ENCODE measurements at places on chromosomes 5 and 9.

DNA sequence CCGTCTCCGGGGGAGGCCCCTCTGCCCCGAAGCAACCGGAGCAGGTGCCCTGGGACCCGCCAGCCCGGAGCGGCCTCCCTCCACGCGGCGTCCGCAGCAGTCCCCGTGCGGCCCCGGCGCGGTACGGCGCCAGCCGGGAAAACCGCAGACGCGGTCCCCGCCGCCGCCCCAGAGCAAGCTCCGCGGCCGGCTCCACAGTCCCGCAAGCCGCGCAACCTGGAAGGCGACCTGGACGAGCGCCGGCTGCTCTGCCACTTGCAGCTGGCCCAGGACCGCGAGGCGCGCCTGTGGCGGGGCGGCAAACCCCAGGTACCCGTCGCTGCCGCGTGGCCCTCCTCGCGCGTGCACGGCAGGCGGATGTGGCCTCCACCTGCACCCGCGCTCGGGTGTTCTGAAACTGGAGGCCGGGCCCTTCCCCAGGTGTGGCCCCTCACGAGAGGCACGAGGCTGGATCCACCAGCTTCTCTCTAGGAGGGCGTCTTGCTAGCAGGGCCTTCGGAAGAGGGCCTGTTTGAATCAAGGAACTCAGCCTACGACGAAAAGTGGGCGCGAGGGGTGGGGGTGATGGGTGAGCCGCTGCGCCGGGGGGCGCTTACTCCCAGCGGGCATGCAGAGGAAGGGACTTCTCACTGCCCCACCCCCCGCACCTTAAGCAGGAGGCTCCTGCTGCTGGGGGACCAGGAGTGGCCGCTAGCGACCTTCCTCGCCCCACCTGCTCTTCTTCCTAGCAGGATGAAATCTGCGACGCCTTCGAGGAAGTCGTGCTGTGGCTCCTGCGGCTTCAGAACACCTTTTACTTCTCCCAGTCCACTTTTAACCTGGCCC, 602 bp downstream of the CCNI2 start:
- DNase-seq = peak; percentile 31

DNA sequence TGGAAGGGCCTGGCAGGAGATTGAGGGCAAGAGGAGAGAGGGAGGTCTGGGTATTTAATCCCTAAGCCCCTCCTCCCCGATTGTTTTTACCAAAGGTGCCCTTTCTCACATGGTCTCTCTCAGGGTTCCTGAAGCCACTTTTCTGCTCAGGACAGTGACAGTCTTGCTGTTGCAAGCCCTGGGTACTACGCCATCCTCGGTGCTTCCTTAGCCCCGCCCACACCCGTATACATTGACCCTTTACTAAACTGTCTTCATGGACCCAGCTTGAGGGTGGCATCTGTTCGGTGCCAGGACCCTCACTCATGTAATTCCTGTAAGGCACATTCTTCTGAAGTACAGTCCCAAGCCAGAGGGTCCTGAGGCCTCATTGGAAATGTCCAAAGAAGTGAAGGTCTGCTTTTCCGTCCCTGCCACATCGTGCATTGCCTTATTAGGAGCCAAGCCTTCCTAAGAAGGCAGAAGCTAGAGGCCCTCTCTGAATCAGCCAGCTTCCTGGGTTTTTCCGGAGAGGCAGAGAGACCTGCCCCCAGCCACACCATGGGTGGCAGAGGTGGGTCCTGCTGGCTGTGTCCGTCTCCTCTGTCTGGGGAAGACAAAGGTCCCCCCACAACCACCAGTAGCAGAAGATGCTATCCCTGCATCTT, 1.9 kb upstream of the SH3PXD2B start:
- no peak for DNase-seq

DNA sequence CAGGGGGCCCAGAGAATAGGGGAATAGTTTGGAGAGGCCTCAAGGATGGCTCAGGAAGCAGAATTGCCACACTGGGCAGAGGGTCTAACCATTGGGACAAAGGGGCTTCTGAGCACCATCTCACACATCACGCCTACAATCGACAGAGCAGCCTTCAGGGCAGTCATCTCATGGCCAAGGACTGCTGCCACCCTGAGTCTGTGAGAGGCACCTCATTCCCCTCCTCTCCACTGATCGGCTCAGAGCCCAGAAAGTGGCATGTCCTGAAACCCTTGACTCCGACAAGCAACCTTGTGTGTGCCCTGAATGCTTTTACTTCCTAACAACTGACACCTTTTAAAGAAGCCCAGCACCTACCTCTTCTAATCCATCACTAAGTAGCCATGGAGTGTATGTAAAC, 128.9 kb upstream of the PTPN3 start:
- no peak for DNase-seq

DNA sequence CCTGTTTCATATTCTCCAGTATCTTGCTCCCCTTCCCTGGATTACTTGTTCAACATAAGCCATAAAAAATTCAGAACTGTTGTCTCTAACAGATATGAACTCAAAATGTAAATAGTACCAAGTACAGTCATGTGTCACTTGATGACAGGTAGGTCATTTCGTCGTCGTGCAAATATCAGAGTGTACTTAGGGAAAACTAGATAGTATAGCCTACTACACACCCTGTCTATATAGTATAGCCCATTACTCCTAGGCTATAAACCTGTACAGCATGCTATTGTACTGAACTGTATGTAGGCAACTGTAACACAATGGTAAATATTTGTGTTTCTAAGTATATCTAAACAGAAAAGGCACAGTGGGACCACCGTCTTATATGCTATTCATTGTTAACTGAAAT, 39.1 kb downstream of the SMIM15 start:
- DNase-seq = no peak

GRCh38 chr5:67672636-67673035, 476.0 kb upstream of the CD180 start:
- no peak for DNase-seq

DNA sequence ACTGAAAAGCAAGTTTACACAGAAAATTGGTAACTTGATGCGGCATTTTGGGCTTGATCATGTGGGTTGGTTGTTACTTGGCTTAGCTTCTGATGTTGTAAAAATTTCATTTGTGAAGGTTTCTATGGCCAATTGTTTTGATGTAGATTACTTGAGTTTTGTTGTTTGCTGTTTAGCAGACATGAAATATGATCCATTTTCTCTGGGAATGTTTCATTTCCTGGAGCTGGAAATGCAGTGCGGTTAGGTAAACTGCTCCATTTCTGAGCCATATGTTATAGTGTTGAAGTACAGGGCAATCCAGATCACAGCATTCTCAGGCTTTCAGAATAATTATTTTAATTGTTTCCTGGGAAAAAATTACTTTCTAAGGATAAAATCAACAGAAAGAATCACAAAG, 396.9 kb downstream of the ENC1 start:
- no peak for DNase-seq
